ENCODE measurements at places on chromosomes 16 and 17.

- no peak for DNase-seq
These were observed 27.2 kb upstream of the TMEM220 start for GRCh38 chr17:10757067-10757466.

DNA sequence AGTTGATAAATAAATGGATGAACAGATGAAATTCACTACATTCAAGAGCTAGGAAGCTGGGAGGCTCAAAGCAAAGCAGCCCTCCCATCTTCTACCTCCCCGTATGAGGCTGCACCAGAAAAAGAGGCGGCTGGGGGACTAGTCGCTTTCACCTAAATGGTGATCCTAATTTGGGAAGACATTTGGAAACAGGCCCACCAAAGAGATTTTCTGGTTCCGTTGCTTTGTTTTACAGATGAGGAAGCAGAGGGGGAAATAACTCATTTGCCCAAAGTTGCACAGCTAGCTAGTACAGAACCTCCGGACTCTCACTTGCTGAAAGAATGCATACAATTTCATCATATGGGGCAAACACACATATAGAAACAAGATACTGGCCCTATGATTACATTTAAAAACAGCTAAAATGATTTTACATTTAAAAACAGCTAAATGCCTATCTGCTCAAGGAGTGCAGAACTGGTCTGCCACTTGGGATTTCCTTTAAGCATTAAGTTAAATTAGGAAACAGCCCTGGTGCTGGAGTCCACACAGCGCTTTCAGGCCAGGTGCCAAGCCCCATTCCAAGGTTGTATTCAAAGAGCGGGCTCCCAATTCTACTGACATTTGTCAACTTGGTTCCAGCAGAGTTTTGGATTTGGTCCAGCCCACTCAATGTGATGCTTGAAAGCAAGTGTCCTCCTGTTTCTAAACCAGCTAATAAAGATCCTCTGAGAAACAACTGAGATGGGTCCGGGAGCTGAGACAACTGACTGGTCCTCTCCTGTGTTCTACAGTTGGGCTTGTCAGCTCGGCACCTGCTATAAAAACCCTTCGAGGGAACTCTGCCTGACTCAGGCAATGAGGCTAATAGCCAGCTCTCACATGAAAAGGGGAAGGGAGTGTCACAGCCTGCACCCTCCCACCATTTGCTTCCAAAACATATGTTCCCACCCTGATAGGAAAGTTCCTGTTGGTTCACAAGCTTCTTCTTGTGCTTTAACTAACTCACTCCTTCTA lies 11.7 kb downstream of the ERN1 start:
- no peak for DNase-seq

DNA sequence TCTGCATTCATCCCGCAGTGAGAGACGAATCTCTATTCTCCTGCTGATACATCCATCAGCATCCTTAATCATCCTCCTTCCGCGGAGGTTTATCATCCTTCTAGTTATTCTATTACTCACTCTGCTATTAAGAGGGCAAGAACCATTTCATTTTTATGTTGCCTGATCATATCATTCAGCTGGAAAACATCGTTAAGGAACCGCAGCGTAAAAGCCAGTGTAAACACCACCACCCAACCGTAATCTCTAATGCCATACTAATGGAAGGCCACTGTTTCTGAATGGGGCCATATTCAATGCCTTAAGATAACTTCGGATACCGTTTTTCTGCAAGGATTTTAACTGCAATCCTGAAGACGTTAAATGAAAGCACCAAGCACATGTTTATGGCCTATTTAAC lies 36.7 kb upstream of the ERCC4 start:
- no peak for DNase-seq

DNA sequence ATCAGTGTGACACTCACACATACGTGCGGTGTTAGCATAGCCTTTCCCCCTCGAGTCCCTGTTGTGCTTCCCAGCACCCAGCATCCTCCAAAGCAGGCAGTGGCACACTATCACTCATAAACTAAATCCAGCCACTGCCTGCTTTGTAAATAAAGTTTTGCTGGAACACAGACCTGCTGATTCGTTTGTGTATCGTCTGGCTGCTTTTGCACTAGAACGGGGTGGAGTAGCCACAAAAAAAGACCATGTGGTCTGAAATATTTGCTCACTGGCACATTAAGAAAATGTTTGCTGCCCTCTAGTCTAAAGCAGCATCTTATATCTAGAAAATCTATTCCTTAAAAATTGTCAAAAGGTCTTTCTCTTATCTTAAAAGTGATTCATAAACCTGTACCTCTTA lies 341.2 kb upstream of the ZFHX3 start:
- DNase-seq = no peak

DNA sequence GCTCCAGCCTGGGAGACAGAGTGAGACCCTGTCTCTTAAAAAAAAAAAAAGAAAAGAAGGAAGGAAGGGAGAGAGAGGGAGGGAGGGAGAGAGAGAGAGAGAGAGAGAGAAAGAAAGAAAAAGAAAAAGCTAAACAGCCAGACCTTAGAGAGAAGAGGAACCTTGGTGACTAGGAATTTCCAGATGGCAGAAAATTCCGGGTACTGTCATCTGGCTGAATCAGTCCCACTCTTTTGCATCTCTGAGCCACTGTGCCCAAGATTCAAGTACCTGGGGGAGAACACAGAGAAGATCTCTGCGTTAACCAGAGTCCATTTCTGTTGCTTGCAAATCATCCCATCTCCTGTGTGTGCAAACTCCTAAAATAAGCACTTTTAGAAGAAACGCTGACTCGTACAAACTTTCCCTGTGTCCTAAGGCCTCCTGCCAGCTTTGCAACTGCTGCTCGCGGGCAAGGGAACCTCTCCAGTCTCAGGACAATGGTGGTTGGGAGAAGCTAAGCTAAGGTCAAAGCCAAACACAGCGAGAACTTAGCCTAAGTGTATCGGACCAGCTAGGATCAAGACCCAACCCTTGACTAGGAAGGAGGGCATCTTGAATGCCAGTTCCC lies 18.0 kb downstream of the BMERB1 start:
- DNase-seq = no peak

DNA sequence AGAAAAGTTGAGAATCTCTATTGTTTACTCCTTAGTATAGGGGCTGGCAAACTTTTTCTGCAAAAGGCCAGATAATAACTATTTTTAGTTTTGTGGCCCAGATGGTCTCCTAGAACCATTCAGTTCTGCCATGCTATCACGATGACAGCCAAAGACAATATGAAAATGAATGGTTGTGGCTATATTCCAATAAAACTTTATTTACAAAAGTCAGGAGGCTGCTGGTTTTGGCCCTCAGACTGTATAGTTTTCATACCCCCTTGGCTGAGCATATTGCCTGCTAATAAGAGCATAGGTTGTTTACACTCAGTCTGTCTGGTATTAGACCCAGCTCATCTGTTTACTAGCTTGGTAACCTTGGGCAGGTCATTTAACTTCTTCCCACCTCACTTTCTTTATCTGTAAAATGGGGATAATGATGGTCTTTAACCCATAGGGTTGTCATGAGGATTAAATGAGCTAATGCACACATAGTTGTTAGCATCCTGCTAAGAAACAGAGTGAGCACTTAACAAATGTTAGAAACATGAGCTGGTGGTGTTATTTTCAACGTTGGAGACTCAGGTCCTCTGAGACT lies 156.3 kb downstream of the MSI2 start:
- DNase-seq = no peak

GRCh38 chr17:77427391-77427991 lies 286.7 kb downstream of the SEC14L1 start:
- DNase-seq = no peak

DNA sequence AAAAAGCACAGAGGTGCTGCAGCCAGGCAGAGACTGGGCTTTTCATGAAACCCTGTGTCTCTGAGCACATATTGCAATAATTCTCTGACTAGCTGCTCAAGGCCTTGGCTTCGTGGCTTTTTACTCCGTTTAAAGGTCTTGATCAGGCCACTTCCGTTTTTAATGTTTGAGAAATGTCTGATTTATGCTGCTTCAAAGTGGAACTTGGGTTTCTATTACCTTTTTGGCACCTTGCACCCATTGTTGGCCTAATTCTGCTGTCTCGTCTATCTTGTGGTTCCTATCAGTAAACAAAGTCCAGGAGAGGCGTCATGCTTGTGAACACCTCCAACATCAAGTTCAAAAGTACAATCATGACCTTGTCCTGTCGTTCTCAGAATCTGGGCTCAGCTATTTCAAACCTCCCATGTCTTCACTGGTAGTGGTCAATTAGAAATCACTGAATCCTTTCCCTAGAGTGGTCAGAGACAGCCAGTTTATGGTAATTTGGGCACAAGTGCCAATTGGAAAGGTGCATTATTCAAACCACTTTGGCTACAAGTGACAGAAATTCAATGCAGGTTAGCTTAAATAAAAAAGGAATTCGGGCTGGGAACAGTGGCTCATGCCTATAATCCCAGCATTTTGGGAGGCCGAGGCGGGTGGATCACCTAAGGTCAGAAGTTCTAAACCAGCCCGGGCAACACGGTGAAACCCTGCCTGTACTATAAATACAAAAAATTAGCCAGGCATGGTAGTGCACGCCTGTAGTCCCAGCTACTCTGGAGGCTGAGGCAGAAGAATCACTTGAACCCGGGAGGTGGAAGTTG lies 33.3 kb upstream of the METTL9 start:
- DNase-seq = no peak

DNA sequence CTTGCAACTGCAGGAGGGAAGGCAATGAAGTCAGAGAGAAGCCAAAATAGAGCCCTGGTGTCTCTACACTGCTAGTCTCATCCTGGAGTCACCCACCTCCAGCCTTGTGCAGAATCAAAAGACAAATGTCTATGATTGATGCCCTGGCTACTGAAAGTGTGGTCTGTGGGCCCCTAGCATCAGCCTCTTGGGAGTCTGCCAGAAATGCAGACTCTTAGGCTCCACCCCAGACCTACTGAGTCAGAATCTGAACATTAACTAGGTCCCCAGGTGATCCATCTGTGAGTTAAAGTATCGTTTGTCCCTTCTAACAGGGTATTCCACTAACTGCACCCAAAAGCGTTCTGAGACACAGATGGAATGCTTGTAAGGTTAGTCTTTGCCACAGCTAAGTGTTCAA lies 21.2 kb downstream of the EARS2 start:
- DNase-seq = no peak

DNA sequence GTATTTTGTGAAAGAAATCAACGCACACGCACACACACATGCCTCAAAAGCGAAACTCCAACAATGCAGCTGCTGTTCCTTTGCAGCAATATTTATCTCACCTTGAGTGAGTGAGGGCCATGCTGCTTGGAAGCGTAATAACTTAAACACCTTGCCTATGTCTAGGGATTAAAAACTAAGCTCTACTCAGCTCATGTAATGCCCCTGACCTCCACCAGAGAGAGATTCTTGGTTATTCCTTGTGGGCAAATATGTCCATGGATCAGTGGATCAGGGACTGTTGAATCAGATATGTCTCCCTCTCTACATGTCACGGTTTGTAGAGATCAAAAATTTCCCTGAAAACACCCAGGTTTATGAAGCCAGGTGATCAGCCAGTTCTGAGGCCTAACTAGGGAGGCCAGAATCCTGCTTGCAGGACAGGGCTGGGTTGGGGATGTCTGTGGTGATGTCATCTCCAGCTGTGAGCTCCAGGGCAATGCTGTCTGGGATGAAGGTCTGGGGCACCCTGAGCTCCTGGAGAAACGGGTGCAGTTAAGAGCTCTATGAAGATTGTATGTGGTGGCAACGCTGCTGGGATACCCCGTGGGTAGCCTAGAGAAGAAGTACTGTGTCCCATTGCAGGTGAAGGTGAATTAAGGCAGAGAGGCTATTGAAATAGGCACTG lies 149.4 kb downstream of the KCNJ12 start:
- no peak for DNase-seq

DNA sequence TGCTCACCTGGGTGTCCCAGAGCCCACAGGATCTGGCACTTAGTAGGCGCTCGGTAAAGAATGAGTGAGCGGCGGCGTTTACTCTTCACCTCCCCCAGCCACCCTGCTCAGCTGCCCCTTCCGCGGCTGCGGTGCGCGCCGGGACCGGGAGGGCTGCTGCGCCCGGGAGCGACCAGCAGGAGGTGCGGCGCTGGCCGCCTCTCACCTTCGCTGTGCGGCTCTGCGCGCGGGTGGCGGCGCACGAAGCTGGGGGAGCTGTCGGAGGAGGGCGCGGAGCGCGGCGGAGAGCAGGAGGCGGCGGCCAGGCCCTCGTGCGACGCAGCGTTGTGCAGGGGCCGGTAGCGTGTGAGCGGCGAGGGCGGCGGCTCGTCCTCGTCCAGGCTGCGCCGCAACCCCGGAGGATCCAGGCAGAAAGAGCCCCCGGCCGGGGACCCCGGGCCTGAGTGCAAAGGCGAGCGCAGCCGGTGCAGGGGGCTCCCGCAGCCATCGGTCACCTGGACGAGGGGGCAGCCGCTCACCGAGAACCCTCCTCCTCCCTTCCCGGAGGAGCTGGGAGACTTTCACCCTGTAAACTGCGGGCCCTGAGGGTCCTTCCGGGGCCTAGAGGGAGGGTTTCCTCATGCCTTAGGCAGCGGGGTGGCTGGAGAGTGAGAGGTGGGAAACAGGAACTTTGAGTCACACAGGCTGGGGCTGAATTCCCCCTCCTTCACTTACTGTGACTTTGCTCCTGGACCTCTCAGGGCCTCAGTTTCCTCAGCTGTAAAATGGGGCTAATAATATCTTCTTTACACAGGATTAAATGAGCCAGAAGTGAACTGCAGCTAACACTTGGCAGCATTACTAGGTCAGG lies 12.5 kb downstream of the SAMD14 start:
- DNase-seq = peak; percentile 77
